ENCODE measurements at places on chromosomes 16 and 17.
A peak's percentile ranks its signal among the peaks of the same experiment; 100 is the strongest.

GRCh38 chr17:66268247-66268927, 34.0 kb upstream of the PRKCA start:
- no peak for DNase-seq

DNA sequence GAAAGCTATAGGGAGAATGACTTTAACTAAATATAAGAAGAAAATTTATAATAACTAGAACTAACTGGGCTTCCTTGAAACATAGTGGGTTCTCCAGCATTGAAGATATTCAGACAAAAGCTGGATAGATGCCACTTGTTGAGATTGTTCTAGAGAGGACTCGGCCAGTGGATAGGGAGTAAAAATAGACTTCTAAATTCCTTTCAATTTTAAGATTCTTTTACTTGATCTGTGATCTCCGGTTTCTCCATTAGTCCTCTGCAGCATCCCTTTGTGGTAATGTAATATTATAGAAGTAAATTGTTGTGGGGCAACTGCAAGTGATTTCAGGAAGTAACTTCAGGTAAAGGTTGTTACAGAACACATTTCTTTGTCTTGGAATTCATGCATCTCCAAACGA, 10.3 kb upstream of the RARA start:
- DNase-seq, result no peak

GRCh38 chr17:59533694-59534093, 31.7 kb upstream of the DHX40 start:
- DNase-seq, result no peak

DNA sequence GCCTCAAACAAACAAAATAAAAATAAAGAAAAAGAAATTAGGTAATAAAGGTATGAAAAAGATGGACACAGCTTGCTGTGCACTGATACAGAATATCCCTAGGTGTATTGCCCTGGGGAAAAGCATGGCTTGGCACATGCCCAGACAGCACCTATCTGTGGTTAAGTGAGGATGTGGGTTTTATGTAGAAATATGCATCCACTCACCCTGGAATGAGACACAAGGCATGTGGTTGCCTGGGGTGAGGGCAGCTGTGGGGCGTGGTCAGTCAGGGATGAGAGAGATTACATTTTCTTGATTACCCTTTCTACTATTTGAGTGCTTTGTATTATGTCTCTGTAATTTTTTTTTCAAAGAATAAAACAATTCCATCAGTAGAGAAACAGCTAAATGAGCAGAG, 6.9 kb downstream of the PLLP start:
- no peak for DNase-seq

DNA sequence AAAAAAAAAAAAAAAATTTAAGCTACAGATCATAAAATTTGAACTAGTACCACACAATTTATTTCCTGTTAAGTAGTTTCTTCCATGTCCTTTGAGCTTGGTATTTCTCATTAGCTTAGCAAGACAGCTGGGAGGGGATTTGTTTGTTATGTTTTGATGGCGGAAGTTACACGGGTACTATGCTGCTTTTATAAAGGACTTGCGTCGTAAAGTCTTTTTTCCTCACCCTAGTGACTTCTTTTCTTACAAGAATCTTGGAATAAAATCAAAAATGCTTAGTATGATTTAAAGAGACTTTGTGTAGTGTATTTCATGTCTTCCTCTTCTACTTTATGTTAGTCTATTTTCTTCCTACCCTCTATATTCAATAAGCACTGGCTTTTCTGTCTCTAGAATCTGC, 89.1 kb downstream of the NLK start:
- DNase-seq, result no peak

- no peak for DNase-seq
Measured at GRCh38 chr16:11620243-11621003, 33.7 kb upstream of the LITAF start.

DNA sequence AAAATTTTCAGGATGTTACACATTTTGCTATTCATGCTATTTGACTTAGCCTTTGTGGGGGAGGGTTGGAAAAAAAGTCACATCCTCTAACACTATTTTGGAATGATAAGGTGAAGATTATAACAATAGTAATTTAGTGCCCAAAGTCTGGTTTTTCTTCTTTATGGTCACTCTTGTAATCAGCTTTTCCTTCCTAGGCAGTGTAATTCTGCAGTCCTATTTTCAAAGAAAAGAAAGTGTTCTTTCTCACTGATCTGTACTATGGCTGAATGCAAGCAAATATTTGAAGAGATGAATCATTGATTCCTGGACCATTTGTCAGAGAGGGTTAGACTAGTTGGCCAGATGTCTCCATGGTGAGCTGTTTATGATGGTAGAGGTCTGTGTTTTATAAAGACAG, 8.4 kb downstream of the RSPRY1 start:
- no peak for DNase-seq

DNA sequence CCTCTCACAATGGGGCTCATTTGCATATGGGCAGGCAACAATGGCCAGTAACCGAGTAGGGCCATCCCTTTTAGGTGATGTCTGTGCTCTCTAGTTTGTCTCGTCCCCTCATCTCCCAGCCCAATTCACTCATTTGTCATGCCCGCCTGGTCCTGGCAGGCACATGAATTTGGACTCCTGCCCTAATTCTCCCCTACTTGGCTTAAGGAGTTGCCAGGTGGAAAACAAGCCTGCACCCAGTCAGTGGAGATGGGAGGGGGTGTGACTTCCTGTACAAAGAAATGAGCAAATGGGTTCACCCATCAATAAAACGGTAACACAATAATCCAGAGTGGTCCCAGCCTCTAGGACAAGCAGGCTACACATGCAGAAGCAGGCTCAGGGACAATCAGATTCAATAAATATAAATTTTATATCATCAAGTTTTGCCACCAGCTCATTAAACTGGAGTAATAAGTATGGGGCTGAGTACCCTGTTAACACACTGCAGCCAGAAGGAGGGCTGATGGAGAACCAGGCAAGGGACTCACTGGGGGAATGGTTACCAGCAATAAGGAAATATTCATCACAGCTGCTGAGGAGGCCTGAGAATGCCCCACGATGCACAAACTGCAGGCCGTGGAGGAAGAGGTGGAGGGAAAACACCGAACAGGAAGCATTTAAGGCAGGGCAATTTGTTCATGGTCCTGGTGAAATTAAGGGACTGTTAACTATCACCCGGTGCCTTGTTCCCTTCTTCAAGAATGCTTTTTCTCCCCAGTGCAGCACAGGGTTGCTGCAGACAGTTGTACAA, 84.4 kb upstream of the GPRC5B start:
- DNase-seq, result no peak

- DNase-seq, result no peak
Measured at GRCh38 chr17:49369760-49370159, 7.7 kb upstream of the ZNF652 start.

GRCh38 chr16:78566397-78567073, 467.1 kb downstream of the WWOX start:
- no peak for DNase-seq

- DNase-seq, result no peak
Measured at GRCh38 chr16:86555704-86556075, 655 bp upstream of the MTHFSD start.

GRCh38 chr17:40062329-40063186, at the start of gene THRA:
TSS of gene THRA (plus strand) at chr17:40062965. CDS start at chr17:40074489, 11,524 bp downstream.
- DNase-seq, result peak; percentile 74

GRCh38 chr16:89164436-89164835, 7.1 kb upstream of the CDH15 start:
- no peak for DNase-seq

- DNase-seq, result no peak
Measured at GRCh38 chr16:88505405-88506082, 52.5 kb downstream of the ZFPM1 start.

- DNase-seq, result no peak
Measured at GRCh38 chr16:79887541-79888540, 287.3 kb upstream of the MAF start.

GRCh38 chr16:83343935-83344366, 463.8 kb upstream of the HSBP1 start:
- no peak for DNase-seq

DNA sequence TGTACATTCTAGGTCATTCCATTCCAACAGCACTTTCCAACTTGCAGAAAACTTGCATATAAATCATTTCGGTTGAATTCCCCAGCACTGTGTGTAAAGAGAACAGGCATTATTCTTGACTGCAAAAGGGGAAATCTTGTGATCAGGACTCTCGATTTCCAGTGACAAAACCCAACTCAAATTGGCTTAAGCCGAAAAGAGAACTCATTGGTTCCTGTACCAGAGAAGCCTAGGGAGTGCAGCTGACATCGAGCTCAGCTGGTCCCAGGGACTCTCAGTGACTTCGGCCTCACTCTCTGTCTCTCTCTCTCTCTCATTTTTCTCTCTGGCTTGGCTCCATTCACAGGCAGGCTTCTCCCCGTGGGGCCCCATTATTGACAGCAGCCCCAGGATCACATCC, 30.7 kb downstream of the CD300LF start:
- DNase-seq, result no peak

DNA sequence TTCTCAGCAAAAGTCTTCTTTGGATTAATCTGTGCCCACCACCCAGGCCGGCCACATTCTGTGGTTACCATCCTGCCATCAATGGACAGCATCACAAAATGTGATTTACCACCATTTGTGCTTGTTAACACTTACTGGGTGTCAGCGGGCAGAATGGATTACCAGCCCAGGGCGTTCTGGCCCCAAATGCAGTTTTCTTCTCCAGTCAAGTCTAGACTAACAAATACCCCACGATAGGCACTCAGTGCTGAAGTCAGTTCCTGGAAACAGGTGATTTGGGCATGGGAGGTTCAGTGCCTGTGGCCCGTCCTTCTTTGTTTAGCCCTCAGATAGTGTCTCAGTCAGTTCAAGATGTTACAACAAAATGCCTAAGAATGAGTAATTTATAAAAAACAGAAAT, 38.8 kb upstream of the PHOSPHO1 start:
- DNase-seq, result no peak

DNA sequence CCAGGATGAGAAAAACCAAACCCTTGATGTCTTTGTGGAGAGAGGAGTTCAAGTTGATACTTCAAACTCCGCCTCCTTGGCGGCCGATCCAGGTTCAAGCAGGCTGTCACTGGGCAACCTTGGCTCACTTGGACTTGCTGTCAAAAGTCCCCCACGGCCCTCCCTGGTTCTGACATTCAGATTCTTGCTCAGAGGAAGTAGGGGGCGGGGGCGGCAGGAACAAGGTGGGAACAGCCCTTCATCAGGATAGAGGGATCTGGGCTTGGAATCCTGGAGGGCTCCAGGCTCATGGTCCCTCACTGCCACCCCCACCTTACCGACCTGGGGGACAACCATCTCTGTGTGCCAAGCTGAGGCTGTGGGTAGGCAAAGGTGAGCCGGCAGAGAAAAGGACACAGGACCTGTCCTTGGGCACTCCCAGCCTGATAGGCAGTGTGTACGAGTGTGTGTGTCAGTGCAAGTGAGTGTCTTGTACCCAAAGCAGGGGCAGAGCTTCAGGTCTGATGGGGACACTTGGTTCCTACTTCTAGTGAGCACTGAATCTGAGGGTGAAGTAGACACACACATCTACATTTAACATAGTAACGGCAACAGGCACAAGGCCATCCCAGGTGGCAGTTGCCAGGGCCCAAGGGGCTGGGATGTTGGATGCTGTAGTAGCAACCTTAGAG, 6.6 kb upstream of the TSPOAP1 start:
- no peak for DNase-seq

DNA sequence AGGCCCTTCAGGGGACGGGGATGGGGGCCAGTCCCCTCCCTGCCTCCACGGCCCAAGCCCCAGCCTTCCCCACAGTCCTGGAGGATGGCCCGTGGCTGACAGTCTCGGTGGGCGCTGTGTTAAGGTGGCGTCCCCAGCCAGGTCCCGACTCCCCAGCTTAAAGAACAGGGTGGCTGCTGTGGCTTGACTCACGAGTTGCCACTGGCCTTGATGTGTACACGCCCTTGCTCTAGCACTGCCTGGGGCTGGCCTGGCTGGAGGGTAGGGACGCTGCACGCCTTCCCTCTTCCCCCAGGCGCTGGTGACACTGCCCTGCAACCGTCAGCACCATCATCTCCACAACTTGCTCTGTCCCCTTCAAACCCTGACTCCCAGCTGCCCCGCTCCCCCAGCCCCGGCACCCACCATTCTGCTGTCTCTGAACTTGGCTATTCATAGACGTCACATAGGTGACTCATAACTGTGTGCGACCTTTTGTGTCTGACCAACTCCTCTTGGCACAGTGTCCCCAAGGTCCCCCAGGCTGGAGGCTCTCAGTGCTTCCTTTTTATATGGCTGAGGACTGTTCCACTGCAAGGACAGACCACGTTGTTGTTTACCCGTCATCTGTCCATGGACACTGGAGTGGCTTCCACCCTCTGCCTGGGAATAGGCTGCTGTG, 6.3 kb downstream of the GNPTG start:
- DNase-seq, result no peak

DNA sequence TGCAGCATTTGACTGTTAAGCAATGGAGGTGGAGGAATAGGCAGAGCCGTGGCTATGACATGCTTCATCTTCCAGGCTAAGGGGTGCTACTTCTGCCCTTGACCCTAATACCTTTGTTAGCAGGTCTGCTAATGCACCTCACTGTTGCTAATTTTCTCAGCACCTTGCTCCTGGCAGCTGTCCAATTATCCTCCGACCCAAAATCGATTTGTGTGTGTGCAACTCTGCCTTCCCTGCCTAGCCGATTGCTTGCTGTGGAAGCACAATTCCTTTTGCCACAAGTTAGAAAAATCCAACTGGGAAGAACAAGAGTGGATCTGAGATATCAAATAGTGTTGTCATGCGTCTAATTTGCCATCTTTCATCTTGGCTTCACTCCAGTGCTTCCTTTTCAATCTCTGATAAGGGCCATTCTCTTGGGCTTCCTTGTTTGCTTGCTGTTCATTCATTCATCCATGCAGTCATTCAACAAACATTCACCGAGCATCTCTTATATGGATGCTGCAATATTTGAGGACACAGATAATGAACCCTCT, 422.8 kb downstream of the RBFOX1 start:
- no peak for DNase-seq

DNA sequence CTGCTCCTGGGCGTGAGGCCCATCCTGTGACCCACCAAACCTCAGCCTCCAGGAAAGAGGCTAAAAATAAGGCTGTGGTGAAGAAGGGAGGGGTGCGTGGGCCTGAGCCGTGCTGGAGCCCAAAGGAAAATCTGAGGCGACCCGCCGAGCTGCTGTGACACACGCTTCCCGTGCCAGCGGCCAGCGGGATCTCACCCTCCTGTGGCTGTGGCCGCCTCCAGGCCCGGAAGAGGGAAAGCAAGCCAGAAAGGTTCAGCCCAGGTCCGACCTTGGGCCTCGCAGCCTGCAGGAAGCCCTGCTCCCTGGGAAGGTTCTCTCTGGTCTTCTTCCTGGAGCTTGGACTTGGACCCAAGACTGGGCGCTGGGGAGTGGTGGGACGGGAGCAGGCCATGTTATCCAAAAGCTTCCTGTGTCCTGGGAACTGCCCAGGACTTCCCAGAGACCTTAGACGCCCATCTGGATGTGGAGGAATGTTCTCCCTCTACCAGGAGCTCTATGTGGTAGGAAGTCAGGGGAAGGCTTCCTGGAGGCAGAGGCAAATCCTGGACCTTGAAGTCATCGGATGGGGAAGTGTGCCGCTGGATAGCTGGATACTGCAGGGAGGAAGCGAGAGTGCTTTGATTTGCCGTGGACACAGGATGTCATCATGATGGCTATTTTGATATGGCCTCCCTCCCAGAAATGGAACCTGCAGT, 11.4 kb downstream of the SPNS2 start:
- peak; percentile 54 for DNase-seq

Data from heart left ventricle (tissue), 16 donors.